ENCODE measurements at places on chromosomes 3 and 15.
A peak's percentile ranks its signal among the peaks of the same experiment; 100 is the strongest.

DNA sequence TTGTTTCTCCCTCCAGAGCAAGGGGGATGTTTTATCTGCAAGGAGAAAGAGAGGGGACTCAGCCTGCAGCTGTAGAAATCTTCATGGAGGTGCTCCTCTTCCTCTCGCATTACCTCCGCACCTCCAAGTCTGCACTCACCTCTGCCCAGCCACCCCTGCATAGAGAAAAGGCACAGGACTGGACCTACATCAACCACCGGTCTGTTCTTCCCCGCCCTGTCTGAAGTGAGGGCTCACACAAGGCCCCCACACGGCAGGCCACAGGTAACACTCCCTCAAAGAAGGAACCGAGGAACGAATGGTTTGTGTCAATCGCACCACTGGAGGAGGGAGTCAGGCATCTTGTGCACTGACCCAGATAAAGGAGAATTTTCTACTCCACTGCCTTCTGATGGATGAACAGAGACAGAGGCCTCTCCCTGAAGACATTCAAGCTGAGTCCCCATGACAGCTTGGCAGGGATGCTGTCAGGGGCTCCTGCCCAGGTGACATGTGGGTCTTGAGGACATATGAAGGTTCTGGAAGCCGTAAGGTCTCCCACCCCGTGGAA lies 260.3 kb downstream of the XXYLT1 start:
- DNase-seq: no peak

GRCh38 chr3:178233371-178234071 lies 302.7 kb upstream of the KCNMB2 start:
- DNase-seq: no peak

- no peak for DNase-seq
These were observed 72.7 kb downstream of the UBE2E2 start for GRCh38 chr3:23275814-23276213.

DNA sequence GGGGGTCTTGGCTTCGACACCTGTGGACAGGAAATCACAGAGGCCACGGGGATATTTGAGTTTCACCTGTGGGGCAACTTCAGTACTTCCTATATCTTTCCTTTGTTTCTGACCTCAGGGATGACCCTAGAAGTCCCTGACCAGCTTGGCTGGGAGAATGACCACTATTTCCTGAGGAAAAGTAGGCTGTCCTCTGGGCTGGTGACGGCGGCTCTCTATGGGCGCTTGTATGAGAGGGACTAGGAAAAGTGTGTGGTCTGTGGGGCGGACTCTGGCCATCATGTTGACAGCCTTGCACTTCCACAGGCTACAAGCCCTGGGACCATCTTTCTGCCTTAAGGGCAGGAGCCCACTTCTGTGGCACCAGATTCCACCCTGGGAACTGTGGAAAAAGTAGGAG lies 43.7 kb downstream of the BTD start:
- DNase-seq: no peak

DNA sequence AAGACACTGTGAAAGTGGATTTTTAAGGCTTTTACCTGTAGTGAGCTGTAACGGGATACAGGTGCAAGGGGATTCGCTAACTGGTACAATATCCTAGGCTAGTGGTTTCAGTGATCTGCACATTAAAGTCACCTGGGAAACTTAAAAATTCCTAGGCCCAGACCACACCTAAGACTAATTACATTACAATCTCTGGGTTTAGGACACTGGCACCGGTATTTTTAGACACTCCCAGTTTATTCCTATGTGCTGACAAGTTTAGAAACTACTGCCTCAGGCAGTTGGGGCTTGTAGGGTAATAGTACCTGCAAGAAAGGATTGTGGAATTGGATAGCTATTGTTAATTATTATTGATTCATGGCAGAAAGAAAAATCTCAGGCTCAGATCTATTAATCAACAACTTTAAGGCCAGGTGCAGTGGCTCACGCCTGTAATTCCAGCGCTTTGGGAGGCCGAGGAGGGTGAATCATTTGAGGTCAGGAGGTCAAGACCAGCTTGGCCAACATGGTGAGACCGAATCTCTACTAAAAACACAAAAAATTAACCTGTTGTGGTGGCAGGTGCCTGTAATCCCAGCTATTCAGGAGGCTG lies 50.4 kb upstream of the CASR start:
- DNase-seq: no peak

- DNase-seq: no peak
These were observed 74.6 kb upstream of the LEKR1 start for GRCh38 chr3:156751461-156752025.

DNA sequence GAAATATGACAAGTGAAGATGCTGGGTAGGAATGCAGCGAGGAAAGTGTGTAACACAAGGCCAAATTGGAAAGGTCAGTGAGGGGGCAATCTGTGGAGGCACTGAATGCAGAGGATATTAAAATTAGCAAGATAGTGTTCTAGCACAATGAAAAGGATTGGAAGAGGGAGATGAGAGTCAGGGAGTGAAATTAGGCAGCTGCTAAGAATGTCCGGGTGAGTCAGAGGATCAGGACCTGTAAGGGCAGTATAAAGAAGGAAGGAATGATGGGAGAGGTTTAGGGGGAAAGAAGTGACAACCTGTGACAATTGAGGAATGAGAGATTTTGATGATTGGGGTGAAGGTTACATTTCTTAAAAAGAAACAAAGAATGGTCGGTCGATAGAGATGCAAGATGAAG lies 103.5 kb downstream of the UBE3A start:
- no peak for DNase-seq

DNA sequence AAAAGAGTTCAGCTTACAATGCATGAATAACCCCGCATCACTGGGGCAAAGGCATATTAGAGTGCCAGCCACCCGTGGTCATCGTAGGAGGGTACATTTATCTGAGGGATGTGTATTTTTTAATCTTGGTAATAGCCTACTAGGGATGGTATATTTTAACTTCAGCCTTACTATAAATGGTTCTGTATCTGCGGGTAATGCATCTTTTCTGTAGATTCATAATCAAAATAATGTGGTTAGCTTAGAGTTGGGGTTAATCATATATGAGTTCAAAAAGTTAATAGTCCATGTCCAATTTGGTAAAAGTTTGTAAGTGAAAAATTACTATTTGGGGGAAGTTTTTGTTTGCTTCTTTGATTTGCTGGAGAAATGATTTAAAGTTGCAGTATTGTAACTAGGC lies 263.7 kb upstream of the UBE2E1 start:
- no peak for DNase-seq

GRCh38 chr3:101779822-101780381 lies 891 bp downstream of the NXPE3 start:
- DNase-seq: no peak

DNA sequence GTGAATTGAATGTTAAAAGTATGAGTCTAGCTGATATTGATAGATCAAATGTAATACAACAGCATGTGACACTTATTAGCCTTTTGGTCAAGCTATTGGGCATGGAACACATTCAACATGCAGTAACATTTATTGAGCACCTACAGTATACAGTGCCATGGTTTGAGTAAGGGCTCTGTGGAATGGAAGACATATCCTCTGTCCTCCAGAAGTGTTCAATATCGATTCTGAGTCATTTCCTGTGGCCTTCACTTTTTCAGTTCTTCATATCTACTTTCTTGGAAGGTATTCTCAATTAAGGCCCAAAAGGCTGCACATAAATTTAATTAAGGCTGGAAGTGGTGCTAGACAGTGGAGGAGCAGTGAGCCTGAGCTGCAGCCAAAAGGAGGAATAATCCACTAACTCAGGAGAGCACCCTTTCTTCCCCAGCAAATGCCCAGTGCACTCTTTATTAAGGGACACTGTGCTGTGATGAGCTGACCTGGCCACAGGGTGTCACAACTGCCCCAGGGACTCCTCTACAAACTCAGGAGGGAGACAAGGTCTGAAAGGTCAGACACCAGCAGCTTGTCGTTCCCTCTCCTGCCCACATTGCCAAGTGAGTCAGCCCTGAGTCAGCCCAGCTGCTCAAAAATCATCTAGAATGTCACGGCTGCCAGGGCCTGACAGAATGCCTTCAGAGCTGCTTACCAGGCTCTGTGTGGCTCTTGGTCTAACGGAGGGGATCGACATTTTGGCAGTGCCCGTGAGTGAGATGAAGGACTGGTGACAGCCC lies 544.8 kb downstream of the AGBL1 start:
- peak; percentile 47 for DNase-seq

DNA sequence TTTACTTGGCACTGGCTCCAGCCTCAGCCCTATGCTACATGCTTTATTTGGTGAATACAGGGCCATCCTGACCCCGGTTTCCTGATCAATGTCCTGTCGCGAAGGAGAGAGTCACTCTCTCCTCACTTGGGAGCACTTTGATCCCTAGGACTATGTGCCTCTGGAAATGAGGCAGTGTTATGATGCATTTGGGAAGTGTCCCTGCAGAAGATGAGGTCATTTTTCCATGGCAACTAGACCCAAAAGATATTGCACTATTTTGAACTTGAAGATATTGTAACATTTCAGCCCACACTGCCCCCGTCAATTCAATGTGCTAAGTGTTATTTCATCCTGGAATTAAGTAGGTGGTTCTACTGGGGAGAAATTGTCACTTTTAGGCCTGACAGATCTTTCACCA lies 68.0 kb downstream of the LRRK1 start:
- no peak for DNase-seq
